HCT116 (cell line): ENCODE measurements at places on chromosomes 13 and 19. TPM values are rescaled to one million over a fixed set of nuclear protein-coding genes. Genes with fewer than 3 reads are reported as not detected.

RNASEH2A gene
- 54.5 TPM for total RNA-seq

PRR20A gene
- total RNA-seq: not detected

SLC15A1 gene
- 2.6 TPM for total RNA-seq

C1QTNF9B gene
- not detected for total RNA-seq

ANKRD10 gene
- total RNA-seq: 173 TPM

FAM216B gene
- total RNA-seq: not detected

DMRTC2 gene
- not detected for total RNA-seq

DNA sequence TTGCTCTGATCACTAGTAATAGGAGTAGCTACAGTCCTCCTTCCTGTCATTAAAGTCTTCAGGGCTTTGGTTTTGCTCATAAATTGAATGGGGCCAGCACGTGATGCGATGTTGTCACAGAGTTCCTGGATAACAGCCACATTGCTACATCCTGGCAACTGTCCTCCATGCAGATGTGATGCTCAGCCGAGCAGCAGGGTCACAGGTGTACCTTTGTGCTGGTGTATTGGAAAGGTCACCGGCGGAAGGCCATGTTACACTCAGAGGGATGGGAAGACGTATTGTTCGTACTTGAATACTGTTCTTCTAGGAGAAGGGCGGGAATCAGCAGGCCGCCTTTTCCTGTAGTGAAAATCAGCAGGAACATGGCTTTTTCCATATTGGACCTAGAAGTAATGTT lies 713.8 kb upstream of the GPC6 start:
- no peak for DNase-seq

DNA sequence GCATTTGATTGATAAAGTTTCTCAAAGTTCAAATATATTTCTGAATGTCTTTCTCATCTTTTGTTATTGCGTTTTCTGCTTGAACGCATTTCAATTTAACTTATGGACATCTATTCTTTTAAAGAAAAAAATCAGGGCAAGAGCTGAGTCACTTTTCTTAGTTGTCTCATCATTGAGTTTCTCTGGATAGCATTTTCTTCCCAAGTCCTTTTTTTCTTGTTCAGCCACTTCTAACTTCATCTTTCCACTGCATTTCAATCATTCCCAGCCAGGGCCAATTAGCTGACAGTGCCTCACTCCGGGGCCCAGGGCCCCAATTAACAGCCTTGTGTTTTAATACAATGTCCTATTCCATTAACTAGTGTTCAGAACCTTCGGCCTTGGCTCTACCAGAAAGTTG lies 216.3 kb downstream of the B3GLCT start:
- DNase-seq: no peak

DNA sequence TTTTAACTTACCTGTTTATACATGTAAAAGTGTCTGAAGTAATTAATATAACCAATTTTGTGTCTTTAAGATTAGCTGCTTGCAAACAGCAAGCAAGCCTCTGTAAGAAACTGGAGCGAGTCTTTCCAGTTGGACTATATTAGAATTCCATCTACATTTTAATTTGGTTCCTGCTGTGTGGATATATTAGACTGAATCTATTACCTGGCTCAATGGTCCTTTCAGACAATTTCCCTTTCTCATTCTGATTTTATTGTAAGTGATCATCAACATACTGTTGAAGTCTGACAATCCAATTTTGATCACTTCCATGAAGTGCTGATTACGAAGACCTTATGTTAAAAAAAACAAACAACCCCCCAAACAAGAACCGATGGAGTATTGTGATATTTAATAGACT lies 72.3 kb downstream of the GPC5 start:
- no peak for DNase-seq

DNA sequence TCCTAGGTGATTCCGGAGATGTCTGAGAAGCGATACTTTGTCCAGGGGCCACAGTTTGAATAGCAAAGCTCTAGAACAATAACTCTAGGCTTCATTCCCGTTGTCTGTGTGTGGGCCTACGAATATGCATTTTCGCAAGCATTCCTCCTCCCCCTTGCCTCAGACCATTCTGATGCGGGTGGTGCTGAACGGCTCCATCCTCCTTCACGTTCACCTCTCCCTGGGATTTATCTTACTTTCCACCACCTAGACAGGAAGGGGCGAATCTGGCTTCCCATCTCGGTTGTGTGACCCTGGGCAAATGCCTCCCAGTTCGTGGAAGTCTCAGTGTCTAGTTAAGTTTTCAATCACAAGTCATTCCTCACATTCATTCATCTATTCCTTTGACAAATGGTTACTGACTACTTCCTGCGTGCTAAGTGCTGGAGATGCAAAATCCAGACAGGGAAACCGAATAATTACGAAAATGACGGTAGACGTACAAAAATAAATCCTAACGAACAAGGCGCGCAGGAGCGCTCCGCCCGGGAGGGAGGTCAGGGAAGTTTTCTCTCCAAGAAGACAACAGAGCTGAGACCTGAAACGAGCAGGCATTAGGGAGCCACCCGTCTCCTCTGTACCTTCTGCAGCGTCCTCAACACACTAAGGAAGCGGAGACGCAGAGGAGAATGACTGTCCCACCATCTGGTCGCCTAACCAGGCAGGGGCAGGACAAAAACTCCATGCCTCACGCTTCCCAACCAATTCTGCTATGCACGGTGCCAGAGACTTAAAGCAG lies 1.3 kb upstream of the CNOT3 start:
- DNase-seq: no peak

DNA sequence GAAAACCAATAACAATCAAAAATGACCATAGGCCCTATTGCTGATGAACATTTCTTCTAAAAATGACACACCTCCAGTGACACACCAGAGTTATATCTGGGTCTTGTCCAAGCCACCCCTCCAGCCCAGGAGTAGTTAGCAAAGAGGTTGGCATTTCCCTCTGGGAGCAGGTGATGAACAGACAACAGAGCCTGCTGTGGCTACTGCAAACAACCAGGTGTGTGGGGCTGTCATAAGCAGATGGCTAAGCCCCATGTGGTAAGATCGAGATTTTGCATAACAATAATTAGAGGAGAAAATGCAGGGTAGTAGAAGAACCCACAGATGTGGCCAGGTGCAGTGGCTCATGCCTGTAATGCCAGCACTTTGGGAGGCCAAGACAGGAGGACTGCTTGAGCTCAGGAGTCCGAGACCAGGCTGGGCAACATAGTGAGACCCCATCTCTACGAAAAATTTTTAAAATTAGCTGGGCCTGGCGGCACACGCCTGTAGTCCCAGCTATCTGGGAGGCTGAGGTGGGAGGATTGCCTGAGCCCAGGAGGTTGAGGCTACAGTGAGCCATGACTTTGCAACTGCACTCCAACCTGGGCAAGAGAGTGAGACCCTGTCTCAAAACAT lies 5.0 kb downstream of the XRCC1 start:
- no peak for DNase-seq

GRCh38 chr13:109381546-109382180 lies 404.7 kb downstream of the IRS2 start:
- DNase-seq: no peak

DNA sequence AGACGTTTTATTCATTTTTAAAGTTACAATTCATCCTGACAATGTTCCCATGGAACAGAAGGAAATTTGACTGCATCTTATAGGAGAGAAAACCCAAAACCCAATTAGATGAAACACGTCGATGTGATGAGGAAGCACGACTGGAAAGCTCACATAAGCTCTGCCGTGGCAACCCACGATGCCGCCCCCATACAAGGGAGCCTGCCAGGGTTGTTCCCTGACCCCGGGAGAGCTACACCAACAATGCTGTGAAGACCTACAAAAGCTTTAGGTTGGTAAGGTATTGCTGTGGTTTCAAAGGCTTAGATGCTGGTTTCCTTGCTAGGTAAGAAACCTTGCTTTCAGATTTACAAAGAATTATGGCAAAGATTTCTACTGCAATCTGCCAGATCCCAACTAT lies 393.1 kb downstream of the KLF12 start:
- DNase-seq: no peak

- DNase-seq: no peak
Measured at GRCh38 chr19:35205733-35206323, 22.7 kb downstream of the FAM187B start.

- DNase-seq: no peak
Measured at GRCh38 chr19:37691881-37692504, 27.6 kb downstream of the ZNF607 start.

GRCh38 chr13:38763446-38764381 lies 76.8 kb downstream of the FREM2 start:
- no peak for DNase-seq

GRCh38 chr13:34290661-34291060 lies 472.7 kb downstream of the RFC3 start:
- no peak for DNase-seq

GRCh38 chr13:86813198-86813597 lies 858.0 kb upstream of the SLITRK5 start:
- DNase-seq: no peak

- DNase-seq: no peak
Measured at GRCh38 chr13:31207661-31208552, 8.1 kb downstream of the B3GLCT start.

DNA sequence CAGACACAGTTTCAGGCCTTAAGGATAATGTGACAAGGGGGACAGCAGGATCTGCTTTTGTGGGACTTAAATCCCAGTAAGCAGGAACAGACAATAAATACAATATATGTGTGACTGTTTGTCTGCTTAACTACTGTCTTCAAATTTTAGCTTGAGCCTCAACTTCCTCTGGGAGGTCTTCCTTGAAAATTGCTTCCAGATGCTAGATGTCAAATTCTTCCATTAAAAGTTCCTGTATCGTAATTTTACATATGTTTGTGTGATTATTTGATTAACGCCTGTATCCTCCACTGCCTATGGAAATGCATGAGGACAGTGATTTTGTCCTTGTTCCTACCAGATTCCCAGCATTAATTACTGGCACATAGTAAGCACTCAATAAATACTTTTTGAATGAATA lies 385.5 kb downstream of the NDFIP2 start:
- no peak for DNase-seq

- peak; percentile 24 for DNase-seq
Measured at GRCh38 chr13:51849145-51850101, 4.4 kb upstream of the TMEM272 start.

DNA sequence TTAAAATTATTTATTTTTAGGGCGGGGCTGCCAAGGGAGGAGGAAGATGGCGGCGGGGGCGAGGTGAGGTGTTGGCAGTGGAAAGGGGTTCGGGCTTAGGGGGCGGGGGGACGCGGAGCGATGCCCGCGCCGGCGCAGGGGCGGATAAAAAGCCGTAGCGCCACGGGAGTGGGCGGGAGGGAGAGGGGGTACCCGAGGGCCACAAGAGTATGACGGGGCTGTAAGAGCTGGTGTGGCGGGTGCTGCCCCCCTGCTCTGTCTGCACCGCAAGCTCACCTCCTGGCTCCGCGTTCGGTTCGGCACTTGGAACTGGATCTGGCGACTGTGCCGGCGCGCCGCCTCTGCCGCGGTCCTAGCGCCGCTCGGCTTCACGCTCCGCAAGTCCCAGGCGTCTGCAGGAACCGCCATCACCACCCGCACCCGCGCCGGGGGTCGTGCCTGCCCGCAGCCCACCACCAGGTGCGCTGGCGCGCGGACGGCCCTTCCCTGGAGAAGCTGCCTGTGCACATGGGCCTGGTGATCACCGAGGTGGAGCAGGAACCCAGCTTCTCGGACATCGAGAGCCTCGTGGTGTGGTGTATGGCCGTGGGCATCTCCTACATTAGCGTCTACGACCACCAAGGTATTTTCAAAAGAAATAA lies 265.2 kb upstream of the SGCG start:
- DNase-seq: peak; percentile 22

DNA sequence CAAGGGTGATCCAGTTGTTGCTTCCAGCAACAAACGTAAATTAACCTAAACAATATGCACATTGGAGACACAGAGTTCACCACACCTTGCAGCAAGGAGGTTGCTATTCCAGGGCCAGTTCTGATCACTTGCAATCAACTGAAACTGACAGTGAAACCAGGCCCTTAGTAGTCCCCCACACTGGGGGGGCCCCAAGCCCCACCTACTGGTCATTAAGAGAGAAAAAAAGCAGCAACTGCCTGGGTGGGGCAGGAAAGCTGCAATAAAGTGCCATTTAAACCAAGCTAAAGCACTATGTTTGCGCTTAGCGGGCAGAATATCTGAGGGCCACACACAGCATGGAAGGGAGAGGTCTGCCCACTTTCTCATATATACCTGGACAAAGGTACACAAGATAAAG lies 51.5 kb downstream of the ATP7B start:
- DNase-seq: no peak

DNA sequence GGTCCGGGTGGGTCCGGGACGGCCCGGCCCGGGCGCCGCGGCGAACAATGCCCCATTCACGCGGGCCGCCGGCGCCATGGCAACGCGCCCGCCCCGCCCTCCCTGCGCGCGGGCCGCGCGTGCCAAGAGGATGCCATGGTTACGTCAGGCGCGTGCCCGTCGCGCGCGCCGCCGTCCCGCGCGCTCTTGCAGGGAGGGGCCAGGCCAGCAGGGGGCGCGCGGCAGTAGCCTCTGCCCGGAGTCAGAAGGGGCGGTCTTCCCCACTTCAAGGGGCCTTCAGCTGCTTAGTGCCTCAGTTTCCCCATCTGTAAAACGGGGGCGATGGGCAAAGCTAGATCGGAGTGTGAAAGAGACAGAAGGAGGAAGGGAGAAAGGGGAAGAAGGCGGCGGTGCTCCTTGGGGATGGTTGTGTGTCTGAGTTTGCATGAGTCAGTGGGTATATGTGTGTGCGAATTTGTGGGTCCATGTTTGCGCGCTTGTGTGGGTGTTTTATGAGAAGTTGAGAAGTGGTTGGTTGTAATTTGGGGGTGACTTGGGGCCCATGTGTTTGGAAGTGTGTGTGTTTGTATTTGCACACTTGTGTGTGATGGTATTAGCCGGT lies 11.6 kb upstream of the NFIX start:
- DNase-seq: peak; percentile 36

DNA sequence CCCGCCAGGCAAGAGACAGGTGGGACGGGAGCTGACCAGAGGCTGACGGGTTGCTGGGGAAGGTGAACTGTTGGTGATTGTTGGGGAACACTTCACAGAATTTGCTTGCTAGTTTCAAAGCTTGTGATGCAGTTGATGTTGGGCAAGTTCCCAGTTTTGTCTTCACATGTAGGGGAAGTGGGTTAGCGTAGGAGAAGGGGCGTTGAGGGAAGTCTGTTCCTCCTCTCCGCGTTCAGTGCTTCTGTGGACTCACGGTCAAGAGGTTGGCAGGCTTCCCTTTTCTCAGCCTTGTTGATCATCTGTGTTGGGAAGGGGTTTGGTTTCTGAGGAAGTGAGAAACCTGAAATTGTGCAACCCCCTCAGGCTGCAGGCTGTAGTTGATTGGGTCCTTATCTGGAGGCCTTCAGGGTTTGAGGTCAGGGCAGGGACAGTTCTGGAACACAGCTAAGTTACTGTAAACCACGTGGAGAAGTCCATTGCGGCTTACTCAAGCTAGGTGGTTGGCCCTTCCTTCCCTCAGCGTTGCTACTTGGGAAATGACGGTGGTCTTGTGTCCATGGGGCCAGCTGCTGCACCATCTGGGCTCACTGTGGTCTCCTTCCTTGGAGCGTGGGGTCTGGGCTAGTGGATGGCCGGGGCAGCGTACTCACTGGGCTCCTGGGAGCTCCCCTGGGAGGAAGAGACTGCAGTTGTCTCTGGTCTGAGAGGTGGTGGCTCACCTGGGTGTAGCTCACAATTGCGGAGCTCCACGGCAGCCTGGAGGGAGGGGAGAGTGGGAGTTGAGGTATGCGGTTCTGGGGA lies 7.5 kb downstream of the RPS9 start:
- DNase-seq: no peak

- no peak for DNase-seq
Measured at GRCh38 chr13:79937311-79937710, 403.6 kb downstream of the SPRY2 start.

GRCh38 chr13:52345631-52346251 lies 60.2 kb downstream of the THSD1 start:
- DNase-seq: no peak
